ENCODE measurements at places on chromosomes 13 and 19.

GRCh38 chr19:43524922-43525835 lies 1.8 kb downstream of the ETHE1 start:
- peak; percentile 37 for DNase-seq

DNA sequence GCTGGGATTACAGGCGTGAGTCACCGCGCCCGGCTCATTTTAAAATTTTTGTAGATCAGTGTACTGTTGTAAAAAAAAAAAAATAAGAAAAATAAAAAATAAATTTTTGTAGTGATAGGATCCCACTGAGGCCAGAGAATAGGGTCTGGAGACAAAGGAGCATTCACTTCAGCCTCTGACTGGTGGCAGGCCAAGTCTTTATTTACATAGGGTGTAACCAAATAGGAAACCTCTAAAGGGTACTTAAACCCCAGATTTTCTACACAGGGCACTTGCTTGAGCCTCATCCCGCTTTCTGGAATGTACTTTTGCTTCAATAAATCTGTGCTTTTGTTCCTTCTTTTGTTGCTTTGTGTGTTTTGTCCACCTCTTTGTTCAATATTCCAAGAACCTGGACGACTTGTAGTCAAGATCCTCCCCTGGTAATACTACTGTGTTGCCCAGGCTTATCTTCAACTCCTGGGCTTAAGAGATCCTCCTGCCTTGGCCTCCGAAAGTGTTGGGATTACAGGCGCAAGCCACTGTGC lies 2.1 kb upstream of the PDCD2L start:
- no peak for DNase-seq

GRCh38 chr13:25684491-25684890 lies 312.7 kb downstream of the ATP8A2 start:
- DNase-seq: no peak

DNA sequence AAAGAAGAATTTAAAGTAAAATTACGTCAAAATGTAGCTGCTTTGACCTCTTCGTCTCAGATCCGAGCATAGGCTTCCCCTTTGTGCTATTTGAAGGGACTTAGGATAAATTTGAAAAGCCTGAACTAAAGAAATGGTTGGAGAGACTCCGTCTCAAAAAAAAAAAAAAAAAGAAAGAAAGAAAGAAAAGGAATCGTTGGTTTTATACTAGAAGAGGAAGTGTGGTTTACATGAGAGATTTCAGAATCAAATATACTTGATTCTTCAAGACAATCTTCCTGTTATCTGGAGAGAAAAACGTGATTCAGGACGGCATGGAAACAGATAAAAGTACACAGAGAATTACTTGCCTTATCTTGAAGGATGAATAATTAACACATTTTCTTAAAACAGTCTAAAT lies 474 bp upstream of the ZNF780B start:
- DNase-seq: no peak

DNA sequence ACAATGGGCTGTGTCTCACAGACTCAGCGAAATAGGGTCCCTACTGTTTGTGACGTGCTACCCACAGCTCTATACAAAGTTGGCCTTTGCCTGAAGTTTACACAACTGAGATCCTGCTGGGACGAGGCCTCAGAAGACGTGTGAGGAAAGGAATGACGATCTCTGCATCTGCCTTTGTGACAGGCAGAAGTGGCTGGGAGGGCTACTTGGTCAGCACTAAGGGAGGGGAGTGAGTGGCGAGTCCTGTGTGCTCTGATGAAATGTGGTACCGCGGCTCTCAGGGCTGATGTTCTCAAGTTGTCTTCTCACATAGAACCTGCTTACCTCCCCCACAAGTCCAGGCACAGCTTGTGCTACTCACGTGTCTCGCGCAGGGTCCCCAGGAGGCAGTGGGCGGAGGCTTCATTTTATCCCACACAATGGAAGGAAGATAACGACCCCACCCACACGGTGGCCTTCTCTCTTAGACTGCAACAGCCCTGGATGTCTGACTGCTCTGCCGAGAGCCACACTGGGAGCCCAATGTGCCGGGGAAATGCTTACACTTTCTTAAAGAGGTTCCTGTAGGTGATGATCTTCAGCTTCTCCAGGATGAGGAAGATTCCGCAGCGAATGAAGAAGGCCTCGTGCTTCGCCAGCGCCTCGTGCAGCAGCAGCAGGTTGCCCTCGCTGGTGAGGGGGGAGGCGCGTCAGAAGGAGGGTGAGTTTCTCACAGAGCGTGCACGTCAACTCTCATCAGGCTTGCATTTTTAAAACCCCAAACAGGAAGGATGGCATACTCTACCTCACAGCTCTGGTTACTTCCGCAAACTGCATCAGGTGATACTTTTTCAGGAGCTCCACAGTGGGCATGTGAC lies 21.2 kb downstream of the PROZ start:
- DNase-seq: peak; percentile 40

DNA sequence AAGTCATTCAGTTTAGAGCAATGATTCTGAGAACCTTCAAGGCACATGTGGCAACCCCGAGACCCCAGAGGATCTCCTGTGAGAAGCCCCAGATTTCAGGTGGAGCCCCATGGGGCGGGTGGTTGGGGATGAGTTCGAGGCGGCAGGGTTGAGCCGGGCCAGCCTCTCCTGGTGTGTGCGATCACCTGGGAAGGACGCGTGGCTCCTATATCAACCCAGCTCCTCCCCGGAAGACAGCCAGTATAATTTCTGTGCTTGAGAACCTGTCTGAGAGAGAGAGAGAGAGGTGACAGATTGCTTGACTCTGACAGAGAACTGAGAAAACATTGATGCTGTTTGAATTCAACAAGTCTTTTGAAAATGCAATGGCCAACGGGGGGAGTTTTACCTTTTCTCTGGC lies 89.0 kb downstream of the TEX29 start:
- no peak for DNase-seq

- no peak for DNase-seq
Measured at GRCh38 chr13:94968040-94968756, 255.9 kb upstream of the SOX21 start.

DNA sequence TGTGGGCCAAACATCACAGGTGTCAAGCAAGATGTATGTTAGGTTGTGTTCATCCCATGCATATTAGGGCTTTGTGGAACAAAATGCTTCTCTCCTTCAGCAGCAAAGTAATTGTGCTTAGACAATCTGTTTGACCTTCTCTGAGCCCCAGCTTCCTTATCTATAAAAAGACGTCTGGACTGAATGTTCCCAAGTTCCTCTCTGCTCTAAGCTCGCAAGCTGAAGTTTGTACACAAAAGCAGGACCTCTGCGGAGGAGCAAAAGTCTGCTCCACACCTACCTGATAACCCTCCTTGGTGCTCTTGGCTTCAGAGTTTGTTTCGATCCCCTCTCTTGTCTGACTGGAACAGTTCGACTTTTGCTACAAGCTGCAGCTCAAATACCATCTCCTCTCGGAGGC lies 95.7 kb upstream of the UBL3 start:
- no peak for DNase-seq

GRCh38 chr19:7698583-7698982 lies 3.3 kb downstream of the FCER2 start:
- no peak for DNase-seq

DNA sequence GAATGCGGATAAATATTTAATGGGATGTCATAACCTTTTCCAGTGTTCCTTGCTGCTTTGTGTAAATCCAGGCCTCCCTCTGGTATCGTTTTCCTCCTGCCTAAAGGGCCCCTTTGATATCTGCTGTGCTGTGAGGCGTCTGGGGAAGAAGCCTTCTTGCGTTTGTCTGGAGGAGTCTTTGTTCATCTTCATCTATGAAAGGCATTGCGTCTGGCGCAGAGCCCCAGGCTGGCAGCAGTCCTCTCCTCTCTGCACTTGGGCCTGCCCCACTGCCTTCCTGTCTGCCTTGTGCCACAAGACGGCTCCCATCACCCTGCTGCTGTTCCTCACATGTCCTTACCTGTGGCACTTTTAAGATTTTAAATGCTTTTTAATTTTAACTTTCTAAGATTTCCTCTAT lies 9.8 kb downstream of the PROZ start:
- DNase-seq: no peak

GRCh38 chr19:33558151-33558550 lies 36.6 kb upstream of the PEPD start:
- no peak for DNase-seq

- DNase-seq: no peak
Measured at GRCh38 chr19:42426643-42427042, 545 bp downstream of the LIPE start.

DNA sequence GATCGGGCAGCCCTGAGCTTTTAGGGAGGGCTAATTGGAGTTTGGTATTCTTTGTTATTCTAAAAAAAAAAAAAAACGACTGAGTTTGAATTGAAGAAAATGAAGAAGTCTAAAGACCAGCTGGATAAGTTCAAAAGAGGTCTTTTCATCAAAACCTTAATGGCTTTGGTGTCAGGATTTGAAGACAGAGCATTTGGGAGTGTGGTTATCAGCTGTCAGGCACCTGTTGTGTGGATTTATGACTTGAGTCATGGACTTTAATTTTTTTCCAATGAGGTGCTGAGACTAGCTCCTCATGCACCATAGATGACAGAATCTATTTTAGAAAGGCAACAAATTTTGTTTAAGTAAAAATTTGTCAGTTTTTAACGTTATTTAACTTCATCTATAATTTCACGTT lies 72.5 kb downstream of the FREM2 start:
- DNase-seq: no peak

DNA sequence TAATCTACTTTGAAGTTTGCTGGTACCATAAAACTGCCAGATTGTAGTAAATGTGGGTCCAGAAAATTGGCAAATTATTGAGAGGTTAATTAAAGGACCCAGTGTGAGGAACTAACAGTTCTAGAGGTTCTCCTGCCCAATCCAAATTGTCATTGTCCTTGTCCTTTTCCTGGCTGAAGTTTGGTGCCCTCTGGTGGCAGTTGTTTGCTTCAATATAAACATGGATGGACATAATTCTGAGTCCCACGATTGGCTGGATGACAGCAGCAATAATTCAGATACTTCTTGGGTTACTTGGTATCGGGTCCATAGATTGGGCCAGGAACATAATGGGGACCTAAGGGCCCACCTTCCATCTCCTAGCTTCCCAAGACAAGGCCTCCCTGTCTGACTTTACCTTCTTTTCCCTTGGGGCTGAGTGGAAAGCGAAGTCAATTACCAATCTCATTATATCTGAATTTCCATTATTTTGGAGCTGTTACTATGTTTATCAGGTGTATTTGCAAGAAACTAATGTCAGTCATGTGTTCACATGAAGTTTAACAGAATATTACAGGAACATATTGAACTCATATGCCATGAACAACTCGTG lies 33.8 kb upstream of the GARRE1 start:
- DNase-seq: peak; percentile 34

DNA sequence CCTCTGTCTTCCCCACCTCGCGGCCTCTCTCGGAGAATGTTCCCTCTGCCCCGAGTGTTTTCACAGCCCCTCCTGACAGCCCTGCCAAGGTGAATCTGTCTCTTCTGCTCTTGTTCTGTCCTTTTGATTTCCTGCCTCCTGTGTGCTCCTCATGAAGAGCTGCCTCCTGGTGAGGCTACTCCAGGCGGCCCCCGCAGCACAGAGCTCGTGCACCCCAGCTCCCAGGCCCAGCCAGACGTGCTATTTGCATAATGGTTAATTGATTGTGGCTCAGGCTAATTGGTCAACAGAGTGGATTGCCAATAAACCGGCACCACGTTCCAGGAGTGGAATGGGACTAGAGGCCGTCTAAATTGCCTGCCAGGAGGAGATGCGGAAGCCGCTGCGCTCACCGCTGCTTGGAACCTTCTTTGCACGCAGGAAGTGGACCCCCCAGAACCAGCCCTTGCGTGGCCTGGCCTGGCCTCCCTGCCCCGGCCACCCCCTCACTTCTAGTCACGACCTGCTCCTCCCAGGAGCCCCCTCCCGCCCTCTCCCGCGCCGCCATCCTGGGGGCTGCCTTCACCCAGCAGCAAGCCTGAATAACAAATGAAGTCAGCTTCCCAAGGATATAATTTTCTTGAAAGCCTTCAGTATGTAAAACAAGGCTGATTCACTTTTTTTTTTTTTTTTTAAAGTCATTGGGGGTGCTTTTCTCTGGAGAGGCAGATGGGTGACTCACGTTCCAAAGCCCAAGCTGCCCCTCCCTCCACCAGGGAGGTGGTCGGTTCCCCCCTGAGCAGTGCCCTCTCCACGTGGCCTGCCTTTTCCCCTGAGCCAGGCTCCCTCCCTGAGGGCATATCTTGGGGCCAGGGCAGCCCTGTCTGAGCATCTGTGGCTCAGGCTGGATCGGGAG lies 144.0 kb downstream of the KDM4B start:
- DNase-seq: no peak

DNA sequence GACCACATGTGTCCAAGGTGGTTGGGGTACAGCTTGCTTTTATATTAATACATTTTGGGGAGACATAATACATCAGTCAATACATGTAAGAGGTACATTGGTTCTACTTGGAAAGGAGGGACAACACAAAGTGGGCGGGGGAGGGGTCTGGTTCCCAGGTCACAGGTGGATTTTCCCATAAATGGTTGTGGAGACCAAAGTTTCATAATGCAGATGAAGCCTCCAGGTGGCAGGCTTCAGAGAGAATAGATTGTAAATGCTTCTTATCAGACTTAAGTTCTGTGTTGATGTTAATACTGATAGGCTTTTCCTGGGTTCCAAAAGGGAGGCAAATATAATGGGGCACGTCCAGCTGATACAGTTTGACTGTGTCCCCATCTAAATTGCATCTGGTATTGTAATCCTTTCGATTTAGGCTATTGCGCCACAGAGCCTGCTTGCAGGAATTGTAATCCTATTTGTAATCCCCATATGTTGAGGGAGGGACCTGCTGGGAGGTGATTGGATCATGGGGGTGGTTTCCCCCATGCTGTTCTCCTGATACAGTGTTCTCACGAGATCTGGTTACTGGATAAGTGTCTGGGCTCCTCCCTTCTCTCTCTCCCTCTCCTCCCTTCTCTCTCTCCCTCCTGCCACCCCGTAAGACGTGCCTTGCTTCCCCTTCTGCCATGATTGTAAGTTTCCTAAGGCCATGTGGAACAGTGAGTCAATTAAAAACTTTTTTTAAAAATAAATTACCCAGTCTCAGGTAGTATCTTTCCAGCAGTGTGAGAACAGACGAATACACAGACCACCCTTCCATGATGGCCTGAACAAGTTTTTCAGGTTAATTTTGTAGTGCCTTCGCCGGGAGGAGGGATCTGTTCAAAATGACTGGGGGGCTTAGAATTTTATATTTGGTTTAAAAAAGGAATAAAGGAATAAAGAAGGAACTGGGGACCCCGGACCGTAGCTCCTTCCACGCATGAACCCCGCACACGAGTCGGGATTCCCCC lies 44.9 kb downstream of the ZNF823 start:
- DNase-seq: no peak

DNA sequence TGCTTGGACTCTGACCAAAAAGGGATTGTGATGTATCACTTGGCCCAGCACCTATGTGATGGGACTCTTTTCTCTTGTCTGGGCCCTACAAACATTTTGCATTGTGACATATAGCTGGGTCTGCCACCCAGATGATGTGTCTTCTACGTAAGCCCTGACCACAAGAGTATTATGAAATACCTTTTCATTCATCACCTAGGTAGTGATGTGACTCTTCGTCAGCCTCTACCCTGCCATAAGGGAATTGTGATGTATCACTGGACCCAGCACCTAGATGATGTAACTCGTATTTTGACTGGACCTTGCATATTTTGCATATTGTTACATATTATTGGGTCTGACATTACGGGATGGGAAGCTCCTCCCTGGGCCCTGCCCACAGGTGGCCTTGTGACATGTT lies 29.7 kb upstream of the ZNF681 start:
- DNase-seq: no peak

- DNase-seq: no peak
Measured at GRCh38 chr13:57017357-57017756, 123.4 kb upstream of the PRR20A start.

Data from central memory CD4-positive, alpha-beta T cell (primary cell).